ENCODE measurements at places on chromosomes 13 and 19.

DNA sequence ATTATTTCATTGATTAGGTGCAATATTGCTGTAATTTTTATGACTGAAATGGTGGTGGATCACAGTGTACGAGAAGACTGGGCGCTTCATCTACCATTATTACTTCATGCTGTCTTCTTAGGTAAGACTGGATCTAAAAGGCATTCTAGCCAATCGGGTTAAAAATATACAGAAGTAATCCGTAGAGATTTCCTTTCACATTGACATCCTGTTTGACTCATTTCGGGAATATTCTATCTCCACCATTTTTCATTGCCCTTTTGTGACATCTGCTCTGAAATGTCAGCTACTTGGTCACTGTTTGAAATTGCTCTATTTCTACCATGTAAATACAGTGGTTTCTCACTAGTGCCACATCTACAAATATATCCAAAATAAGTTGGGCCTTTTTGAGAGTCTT is 90.2 kb downstream of the ZAR1L start:
- DNase-seq = no peak

GRCh38 chr13:112792511-112792910 is 102.7 kb downstream of the ATP11A start:
- DNase-seq = no peak

DNA sequence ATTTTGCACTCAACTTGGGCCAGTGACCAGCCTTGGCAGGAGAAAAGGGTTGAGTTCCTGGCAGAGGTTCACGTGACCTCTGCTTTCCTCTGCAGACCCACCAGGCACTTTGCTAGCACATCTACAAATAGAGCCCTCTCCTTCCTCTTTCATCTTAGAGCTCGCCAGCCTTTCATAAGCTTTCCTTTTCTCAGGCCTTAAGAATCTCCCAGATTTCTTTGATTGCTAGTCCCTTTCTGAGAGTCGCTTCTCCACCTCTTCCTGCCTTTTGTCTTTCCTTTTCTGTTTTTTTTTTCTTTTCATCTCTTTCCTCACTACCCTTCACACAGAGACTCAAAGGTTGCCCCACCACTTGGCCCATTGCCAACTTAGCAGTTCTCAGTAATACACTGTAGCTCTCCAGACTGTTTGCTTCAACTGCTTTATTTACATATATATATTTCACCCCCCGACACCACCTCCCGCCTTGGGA is 375.7 kb upstream of the SPRY2 start:
- DNase-seq = no peak

- peak; percentile 64 for DNase-seq
Observed at GRCh38 chr13:36819739-36820090, 693 bp downstream of the RFXAP start.

DNA sequence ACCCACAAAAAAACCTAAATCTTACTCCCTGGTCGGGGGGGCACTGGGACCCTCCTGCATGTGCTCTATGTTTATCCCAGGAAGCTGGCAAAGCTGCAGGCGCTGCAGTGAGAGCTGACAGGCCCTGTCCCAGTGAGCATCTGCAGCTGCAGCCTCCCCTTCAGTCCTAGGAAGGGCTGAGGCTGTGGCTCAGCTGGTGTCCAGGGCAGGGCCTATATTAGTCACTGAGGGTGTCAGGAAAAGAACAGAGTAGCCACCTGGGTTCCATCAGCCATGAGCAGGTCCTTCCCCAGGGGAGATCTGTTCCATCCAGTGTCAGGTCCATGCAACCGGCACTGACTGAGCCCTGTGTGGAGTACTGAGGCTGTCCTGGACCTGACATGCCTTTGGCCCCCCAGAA is 120.5 kb downstream of the TNFRSF19 start:
- DNase-seq = no peak

DNA sequence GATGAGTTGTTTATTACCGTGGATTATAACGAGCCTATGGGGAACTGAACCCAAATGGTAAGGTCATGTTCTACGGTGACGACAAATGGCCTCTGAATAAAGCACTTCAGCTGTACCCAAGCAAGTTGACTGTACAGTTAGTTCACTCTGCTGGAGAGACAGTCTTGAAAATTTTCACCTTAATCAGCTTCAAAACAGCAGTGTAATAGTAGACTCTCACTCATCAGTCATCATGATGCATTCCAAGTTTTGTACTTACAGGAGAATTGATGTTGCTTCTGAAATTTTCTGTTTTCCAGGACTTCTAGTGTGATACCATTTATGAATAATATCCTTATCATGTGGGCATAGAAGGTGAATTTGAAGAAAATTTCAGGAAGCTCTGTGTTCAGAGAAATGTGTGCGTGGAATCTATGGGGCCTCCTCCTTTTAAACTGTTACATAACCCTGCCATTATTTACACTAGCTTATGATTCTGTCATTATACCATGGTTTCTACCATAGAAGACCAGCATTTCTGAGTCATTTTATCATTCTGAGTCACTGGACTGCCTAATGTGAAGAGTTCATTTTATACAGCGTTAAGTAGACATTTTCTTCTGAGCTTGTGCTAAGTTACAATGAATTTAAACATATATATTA is 96.9 kb downstream of the WDFY2 start:
- DNase-seq = no peak

GRCh38 chr19:55066107-55066709 is 3.3 kb upstream of the RDH13 start:
- DNase-seq = no peak

DNA sequence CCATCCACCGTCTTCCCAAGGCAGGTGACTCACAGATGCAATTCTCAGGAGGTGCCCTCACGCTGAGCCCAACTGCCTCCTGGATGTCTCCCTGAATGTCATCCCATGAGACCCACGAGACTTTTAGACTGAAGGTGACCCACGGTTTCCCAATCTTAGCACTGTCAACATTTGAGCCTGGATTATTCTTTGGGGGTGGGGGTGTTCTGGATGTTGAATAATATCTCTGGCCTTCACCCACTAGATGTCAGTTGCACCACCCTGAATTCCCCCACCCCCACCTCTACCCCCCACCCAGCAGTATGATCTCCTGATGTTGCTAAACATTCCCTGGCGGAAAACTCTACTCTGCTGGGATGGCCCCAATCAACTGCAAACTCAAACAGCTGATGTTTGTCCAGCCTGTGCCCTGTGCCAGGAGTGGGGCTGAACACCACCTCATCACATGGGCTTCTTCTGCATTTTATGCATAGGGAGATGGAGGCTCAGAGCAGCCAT is 2.2 kb upstream of the CYP4F22 start:
- no peak for DNase-seq

- no peak for DNase-seq
Observed at GRCh38 chr19:12866416-12867119, 14.7 kb downstream of the DNASE2 start.

- DNase-seq = no peak
Observed at GRCh38 chr19:1087813-1088415, 7.3 kb downstream of the POLR2E start.

- DNase-seq = peak; percentile 50
Observed at GRCh38 chr13:51862957-51863356, 1.2 kb downstream of the CCDC70 start.

- no peak for DNase-seq
Observed at GRCh38 chr13:82698383-82698782, 1183.9 kb downstream of the SLITRK1 start.

- DNase-seq = no peak
Observed at GRCh38 chr19:7795555-7796161, 32.6 kb downstream of the CLEC4M start.

DNA sequence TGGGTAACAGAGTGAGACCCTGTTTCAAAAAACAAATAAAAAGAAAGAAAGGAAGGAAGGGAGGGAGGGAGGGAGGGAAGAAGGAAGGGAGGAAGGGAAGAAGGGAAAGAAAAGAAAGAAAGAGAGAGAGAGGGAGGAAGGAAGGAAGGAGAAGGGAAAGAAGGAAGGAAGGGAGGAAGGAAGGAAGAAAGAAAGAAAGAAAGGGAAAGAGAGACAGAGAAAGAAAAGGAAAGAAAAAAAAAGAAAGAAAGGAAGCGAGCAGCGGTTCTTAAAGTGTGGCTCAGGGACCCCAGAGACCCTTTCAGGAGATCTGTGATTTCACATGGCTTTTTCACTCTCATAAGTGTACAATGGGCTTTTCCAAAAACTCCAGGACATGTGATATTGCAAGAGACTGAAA is 9.9 kb upstream of the CADM4 start:
- no peak for DNase-seq

GRCh38 chr19:27894906-27895754 is 1317.8 kb downstream of the UQCRFS1 start:
- no peak for DNase-seq

DNA sequence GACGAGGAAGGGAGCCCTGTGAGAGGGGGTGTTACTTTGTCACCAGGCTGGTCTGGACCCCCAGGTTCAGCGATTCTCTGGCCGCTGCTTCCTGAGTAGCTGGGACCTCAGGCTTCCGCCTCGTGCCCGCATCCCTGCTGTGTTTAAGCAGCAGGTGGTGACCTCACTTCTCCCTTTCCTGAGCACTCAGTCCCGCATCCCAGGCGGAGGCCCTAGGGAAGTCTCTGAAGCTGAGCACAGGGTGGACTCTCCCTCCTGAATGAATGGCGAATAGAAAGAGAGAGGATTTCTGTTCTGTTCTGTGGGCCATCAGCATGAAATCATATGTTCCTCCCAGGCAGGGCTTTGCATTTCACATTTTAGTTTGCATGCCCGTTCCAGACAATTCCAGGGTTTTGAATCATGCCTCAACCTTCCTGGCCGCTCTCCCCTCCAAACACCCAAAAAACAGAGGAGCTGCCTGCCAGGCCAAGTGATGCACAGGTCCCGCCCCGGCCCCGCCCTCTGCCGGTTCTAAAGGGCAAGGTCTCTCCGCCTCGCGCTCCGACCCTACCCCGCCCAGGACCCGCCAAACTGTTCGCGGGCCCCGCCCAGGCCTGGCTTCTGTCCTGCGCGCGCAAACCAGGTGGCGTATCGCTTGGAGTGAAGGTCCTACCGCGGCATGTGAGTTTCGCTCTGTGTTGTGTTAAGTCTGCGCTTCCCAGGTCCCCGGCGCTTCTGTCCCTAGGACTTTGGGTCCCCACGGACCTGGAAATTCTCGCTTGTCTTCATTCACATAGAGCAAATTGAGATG is 35.1 kb upstream of the ZNF808 start:
- DNase-seq = peak; percentile 89

GRCh38 chr19:2777952-2778683 is 5.0 kb downstream of the SGTA start:
- DNase-seq = no peak

- no peak for DNase-seq
Observed at GRCh38 chr13:98068521-98068920, 74.4 kb upstream of the FARP1 start.

DNA sequence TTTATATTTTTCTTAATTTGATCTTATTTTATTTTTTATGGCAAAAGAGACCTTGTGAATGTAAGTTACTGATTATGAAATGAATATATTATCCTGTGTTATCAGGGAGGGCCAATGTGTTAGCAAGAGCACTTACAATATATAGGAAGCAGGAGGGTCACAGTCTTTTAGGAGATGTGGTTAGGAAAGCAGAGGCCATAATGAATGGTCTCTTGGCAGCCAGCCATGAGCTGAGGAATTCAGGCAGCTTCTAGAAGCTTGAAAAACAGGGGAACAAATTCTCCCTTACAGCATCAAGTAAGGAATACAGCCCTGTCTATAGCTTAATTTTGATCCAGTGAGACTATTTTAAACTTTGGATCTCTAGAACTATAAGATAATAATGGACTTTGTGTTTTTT is 2374.6 kb downstream of the PCDH9 start:
- no peak for DNase-seq

DNA sequence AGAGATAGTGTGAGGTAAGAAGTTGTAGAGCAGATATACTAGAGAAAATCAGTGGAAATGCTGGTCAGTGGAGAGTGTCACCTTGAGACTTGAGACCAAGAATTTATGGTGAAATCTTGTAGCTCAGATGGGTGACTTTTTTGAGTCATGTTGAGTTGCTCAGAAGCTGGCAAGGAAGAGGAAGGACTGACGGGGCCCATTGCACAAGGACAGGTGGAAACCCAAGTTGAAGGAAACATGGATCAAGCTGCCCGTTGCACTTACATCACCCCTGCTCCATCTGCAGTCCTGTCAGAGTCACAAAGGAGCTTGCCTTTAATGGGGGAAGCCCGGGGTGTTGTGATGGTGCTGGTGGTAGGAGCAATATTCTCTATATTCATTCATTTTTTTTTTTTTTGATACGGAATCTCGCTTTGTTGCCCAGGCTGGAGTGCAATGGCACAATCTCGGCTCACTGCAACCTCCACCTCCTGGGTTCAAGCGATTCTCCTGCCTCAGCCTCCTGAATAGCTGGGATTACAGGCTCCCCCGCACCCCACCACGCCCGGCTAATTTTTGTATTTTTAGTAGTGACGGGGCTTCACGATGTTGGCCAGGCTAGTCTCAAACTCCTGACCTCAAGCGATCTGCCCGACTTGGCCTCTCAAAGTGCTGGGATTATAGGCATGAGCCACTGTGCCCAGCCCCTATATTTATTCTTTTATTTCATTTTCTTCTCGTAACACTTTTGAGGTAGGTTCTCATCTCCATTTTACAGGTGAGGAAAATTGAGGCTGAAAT is 27.4 kb downstream of the UBAC2 start:
- DNase-seq = no peak

GRCh38 chr19:35042954-35043604 is 1.6 kb downstream of the HPN start:
- DNase-seq = no peak

GRCh38 chr13:111491659-111492058 is 171.2 kb downstream of the TEX29 start:
- DNase-seq = no peak
